ENCODE measurements at places on chromosomes 3 and 15. TPM values are rescaled to one million over a fixed set of nuclear protein-coding genes. Genes with fewer than 3 reads are reported as not detected.

- no peak for DNase-seq
Measured at GRCh38 chr15:94027581-94027980, 203.8 kb upstream of the MCTP2 start.

DNA sequence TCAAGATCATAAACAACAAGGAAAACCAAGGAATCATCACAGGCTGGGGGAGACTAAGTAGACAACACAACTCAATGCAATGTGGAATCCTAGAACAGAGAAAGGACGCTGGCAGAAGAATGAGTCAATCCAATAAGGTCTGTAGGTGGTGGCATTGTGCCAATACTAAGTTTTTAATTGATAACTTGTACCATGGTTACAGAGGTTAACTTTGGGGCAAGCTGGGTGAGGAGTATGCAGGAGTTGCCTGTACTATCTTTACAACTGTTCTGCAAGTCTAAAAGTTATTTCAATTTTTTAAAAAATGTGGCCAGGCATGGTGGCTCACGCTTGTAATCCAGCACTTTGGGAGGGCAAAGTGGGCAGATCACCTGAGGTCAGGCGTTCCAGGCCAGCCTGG lies 46.2 kb downstream of the RORA start:
- DNase-seq: no peak

GRCh38 chr3:10090179-10090578 lies 17.9 kb downstream of the FANCD2OS start:
- DNase-seq: no peak

GRCh38 chr3:164687211-164687610 lies 391.1 kb downstream of the SI start:
- DNase-seq: no peak

- DNase-seq: no peak
Measured at GRCh38 chr15:42264795-42265194, 8.2 kb upstream of the GANC start.

- no peak for DNase-seq
Measured at GRCh38 chr15:76059320-76060117, at the start of gene TMEM266. TMEM266 (plus strand) TSS chr15:76059985; CDS start chr15:76134264, 74,279 bp downstream.

DNA sequence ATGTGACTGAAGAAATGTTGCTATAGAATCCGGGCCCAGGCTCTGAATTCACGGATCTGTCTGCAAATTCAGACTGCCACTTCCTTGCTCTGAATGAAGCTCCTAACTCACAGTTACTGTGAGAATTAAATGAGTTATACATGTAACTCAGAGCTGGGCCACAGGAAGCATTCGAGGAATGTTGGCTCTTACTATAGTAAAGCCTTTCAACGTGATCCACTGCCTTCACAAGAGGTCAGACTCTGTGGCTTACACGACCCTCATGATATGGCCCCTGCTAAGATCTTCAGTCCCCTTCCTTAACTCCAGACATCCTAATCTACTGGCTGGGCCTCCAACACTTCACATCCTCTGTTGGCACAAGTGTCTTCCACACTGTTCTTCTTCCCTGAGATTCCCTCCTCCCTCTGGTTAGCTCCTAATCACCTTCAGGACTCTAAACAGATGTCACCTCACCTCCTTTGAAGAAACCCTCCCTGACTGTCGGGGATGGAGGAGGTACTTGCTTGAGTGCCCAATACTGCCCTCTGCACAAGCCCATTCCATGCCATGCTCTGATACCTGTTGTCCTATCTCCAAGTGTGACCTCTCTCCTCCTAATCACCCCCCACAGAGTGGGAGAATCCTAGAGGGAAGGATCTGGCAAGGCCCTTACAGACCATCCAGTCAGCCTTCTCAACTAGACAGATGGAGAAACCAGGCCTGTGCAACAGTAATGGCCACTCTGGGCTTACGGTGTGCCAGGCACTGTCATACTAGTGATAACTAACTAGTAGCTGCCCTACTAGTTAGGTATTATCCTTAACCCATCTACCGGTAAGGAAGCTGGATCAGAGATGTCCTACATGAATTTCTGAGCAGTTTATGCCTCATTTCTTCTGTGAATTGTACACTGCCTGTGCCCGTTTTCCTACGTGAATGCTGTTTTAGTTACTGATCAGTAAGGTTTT lies 1.3 kb downstream of the ACTR8 start:
- DNase-seq: no peak

- peak; percentile 98 for DNase-seq
Measured at GRCh38 chr3:185658504-185658912, 72.4 kb downstream of the SENP2 start.

DNA sequence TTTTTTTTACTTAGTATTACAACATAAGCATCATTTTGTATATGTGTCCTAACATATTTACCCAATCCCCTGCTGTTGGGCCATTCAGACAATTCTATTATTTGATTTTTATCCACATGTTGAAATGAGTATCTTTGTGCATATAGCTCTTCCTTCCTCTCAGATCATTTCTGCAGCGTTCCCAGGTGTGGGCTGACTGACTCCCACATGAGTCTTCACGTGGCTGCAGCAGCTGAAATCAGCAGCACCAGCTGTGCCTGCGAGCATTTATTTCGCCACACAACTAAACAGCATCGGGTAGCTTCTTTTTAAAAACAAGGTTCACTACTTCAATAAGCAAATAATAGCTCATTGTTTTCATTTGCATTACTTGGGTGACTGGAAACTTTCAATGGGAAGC lies 44.5 kb upstream of the PDE8A start:
- no peak for DNase-seq

DNA sequence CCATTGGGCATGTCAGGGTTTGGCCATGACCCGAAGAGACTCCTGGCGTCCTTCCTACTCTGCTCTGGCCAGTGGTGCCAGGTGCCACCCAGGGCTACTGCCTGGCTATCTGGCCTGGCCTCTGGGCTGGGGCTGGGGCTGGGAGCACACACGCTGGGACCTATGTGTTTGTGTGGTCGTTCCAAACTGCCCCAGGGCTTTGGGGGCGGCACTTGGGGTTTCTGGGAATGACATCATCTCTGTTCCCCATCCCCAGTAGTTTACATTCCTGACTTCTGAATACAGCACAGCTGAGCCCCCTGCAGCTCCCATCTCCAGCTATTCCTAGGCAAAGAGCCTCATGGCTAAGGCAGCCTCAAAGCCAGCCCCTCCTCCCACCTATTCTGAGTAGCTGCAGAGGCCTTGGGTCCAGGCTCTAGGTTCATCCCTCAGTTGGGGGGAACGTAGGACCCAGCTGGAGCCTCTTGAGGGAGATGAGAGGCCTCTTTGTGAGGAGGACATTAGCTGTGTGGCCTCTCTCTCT lies 24.3 kb downstream of the PLEKHO2 start:
- peak; percentile 54 for DNase-seq

- DNase-seq: no peak
Measured at GRCh38 chr15:74402873-74403587, 30.7 kb downstream of the SEMA7A start.

DNA sequence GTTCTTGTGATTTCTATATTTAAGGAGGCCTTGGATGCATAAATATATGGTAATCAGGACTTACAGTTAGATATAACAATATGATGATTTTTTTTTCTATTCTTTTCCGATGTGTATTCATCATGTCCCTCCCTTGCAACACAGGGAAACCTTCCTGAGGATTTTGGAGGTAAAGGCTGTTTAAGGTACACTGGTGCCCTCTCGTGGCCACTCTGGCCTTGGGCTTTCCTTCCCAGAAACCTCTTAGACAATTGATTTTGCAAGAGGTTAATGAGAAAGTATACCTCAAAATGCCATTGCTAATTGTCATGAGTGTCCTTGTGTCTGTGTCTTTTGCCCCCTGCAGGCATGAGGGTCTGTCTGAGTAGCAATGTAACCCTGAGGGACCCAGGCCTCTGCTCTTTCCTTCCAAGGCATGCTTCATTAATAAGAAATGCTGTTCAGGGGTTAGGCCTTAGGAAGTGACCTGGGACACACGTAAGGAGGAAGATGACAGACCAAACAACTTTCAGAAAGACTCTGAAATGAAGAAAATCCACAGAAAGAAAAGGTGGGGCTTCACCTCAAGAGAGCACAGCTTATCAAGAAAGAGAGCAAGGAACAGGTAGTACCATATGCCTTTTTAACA lies 70.3 kb upstream of the PPP2R3A start:
- DNase-seq: peak; percentile 92

- no peak for DNase-seq
Measured at GRCh38 chr3:45113625-45114050, 32.5 kb downstream of the CDCP1 start.

DNA sequence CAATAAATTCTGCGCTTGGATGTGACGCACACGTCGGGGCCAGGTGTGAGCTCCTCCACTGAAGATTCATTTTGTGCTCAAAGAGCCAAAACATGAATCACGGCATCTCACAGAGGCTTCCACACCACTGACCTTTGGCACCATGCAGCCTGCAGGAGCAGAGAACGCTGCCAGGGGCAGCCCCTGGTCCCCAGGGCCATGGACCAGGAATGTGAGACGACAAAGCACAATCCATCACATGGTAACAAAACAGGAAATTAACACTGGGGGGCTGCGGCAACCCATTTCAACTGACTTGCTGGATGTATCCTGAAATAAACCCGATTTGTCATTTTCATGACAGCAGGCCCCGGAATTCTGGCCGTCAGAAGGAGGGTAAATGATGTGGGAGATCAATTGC lies 167.5 kb upstream of the IGF1R start:
- DNase-seq: no peak

GRCh38 chr15:54675241-54675640 lies 521.5 kb downstream of the RSL24D1 start:
- no peak for DNase-seq

DNA sequence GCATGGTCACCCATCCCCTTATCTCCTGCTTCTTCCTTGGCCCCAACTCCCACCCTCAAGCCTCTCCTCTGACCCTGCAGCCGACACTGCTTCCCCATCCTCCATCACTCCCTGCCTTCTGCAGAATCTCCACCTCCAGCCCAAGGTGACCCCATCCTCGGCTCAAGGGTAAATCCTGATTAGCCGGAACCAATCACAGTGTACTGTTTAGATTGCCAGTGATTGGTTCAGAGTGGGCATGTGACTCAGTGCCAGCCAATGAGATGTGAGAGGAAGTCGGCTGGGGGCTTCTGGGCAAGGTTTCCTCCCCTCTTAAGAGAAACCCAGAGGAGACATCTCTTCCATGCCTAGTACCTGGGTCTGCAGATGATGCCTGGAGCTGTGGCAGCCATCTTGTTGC lies 10.3 kb downstream of the CACNA2D2 start:
- no peak for DNase-seq

DNA sequence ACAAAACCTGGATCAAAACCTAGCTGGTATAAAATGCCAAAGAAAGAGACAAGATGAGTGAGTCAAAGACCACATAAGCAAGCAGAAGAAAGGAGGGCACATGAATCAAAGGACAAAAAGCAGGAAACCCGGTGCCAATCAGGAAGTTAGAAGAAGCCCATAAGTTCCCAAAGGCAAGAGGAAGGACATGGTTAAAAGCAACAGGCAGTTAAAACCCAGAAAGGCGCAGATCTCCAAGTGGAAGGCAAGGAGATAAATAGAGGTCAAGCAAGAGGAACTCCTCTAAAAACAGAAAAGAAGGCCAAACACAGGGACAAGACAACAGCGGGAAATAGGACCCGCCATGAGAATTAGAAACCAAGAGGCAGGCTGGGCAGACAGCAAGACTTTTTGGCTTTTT lies 4.4 kb downstream of the TMOD2 start:
- no peak for DNase-seq

GRCh38 chr15:72368325-72368724 lies 7.5 kb downstream of the HEXA start:
- DNase-seq: no peak

GRCh38 chr3:179801263-179801662 lies 148.4 kb downstream of the USP13 start:
- peak; percentile 55 for DNase-seq

- peak; percentile 69 for DNase-seq
Measured at GRCh38 chr3:39408493-39409372, 2.2 kb downstream of the RPSA start.

DNA sequence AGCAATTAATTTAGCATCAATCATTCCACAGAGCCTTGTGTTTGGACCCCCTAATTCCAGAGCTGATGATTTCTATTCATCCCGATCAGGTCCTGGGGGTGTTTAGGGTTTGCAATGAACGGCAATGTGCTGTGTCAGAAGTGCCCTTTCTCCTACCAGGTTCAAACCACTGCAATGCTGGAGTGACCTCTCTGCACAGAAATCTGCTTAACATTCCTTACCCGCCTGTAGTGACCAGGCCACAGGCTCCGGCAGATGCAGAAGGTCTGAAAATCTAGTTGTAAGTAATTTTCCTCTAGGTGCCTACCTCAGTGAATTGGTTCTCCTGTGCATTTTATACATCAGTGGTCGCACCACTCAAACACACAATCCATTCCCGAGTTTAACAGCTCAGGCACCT lies 725.3 kb upstream of the CFAP20DC start:
- DNase-seq: no peak

DNA sequence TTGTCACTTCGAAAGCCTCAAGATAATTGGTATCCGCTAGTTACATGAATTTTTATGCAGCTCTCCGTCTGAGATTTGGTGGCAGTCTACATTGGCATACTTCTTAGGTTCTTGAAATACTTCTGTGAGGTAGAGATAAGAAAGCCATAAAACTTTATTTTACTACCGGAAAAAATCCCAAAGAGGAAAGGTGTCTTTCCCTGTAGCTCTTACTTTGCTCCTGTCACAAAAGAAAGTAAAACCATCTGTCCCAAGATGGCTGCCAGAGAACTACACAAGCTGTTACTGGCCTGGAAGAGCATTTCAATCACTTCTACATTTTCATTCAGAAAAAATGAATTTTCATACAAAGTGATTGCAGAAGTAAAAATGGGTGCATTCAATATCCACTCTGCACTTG lies 214.8 kb upstream of the ST8SIA2 start:
- no peak for DNase-seq

GRCh38 chr3:6935970-6936369 lies 75.1 kb downstream of the GRM7 start:
- DNase-seq: peak; percentile 10

GRCh38 chr3:168091941-168092340 lies 3.8 kb downstream of the GOLIM4 start:
- DNase-seq: no peak

DNA sequence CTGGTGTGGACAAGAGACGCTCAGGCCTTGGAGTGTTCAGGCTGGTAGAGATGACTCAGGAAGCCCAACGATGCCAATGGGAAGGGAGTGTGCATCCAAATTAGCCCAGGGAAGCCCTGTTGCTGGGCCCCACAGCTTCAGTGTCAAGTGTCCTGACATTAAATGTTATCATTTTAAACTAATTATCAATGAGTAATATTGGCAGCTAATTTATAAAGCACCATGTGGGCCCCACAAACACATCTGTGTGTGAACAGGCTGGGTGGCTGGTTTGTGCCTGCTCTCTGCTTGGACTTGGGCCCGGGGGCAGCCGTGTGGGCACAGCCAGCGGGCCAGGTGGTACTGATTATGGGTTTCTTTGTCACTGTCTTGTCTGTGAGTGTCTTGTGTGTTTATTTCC lies 15.0 kb downstream of the FBLN2 start:
- DNase-seq: no peak

Gene VGLL3
- 0.88 TPM for total RNA-seq

Gene AGTR1
- 0.07 TPM for total RNA-seq

Gene ZNF80
- total RNA-seq: not detected

Gene CKMT1A
- total RNA-seq: not detected

Gene JMJD7
- 9.0 TPM for total RNA-seq

Gene TPRG1
- total RNA-seq: 0.24 TPM

Gene BFSP2
- not detected for total RNA-seq

Gene CIP2A
- 68.1 TPM for total RNA-seq

Gene ACKR4
- not detected for total RNA-seq

Gene CACNA2D3
- 0.14 TPM for total RNA-seq

Gene AGBL1
- total RNA-seq: not detected

Gene KLHL18
- total RNA-seq: 20.4 TPM

Gene ZIC1
- total RNA-seq: not detected

Gene SYNPR
- not detected for total RNA-seq

Gene EFCC1
- total RNA-seq: not detected

Gene SLC51B
- total RNA-seq: not detected

Gene SLC2A2
- not detected for total RNA-seq

Gene UBAP1L
- total RNA-seq: 0.37 TPM

Gene GOLGA8M
- total RNA-seq: not detected
